ENCODE measurements at places on chromosomes 1 and 21.

DNA sequence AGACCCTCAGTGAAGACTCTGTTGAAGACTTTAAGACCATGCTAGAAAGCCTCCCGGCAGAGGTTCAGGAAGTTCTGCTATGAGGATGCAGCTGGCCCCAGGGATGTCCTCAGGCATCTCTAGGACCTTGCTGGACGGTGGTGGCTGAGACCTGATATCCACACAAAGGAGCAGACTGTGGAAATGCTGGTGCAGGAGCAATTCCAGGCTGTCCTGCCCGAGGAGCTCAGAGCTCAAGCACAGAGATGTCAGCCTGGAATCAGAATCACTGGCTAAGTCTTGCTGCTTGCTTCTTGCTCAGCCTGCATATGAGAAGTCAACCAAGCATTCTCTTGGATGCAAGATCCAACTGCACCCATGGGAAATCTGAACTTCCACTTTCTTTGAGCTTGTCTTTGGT, 22.0 kb upstream of the CDC42 start:
- DNase-seq: no peak

- DNase-seq: no peak
Measured at GRCh38 chr1:36570478-36571060, 87.9 kb upstream of the CSF3R start.

- no peak for DNase-seq
Measured at GRCh38 chr1:165907256-165907857, 79.9 kb downstream of the UCK2 start.

DNA sequence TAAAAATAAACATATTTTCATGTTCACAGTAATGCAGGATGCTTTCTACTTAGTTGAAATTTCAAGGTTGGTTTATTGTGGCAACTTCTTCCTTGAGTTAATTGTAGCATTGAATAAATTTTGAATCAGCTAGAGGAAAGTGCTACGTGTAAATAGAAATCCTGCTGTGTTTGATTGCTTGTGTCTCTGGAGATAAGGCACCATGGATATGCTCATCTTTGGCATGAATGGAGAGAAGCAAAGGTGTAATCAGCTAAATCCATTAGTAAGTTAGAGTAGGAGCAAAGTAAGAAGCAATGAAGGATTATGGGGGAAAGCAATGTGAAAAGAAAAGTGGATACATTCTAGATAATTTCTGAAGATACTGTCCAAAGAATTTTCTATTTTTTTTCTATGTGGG, 331.1 kb downstream of the PTPRC start:
- DNase-seq: no peak

GRCh38 chr1:213602796-213603486, 384.8 kb upstream of the PROX1 start:
- no peak for DNase-seq

DNA sequence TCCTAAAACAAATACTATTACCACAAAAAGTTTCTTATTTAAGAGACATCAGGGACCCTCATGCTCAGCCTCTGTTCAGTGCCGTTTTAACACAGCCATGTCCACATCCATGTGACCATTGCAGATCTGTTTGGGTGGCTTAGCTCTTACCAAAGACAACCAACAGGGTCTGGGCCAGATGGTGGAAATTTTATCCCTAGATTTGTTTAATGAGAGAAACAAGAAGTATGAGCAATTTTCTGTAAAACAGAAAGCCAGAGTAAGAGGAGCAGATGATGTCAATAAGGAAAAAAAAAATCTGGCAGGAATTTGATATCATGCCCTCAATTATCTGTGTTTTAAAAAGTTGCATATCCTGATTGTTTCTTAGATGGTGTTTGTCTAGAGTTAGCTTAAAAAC, 299.9 kb downstream of the TM2D1 start:
- DNase-seq: no peak

DNA sequence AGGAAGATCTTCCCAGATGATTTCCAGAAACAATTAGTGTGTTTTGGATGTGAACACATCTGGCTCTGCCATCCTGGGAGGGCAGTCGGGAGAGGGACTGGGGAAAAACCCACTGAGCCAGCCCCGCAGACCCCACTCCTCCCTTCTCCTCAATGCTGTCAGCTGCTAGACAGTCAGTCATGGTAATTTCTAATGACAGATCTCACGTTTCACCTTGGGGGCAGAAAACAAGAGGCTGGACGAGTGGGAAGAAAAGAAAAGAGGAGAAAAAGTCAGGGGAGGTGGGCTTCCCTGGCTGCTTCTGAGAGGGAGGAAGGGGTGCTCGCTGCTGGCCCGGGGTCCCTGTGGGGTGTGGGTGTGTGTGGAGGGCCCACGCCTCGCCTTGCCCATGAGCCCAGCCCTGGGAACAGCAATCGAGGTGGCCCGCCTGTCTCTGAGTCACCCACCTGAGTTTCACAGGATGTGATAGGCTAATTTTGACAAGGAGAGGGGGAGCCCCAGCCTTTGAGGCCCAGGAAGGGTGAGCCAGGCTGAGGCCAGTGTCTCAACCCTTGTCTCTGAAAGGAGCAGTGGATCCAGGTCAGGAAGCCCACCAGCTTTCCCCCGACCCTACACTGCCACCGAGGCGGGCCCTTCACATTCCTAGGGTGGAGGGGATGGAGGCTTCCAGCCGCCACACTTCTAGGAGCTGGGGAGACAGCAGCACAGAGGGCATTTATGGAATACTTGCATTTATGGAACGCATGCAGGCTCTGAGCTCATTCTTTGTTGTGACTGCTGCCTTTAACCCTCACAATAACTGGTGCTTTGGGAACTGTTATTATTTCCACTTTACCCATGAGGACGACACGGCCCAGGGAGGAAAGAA, 49.1 kb upstream of the IFNLR1 start:
- DNase-seq: no peak

GRCh38 chr1:60571811-60572210, 498.2 kb upstream of the C1orf87 start:
- DNase-seq: no peak

GRCh38 chr1:7962636-7963377, 1.3 kb downstream of the PARK7 start:
- DNase-seq: no peak

DNA sequence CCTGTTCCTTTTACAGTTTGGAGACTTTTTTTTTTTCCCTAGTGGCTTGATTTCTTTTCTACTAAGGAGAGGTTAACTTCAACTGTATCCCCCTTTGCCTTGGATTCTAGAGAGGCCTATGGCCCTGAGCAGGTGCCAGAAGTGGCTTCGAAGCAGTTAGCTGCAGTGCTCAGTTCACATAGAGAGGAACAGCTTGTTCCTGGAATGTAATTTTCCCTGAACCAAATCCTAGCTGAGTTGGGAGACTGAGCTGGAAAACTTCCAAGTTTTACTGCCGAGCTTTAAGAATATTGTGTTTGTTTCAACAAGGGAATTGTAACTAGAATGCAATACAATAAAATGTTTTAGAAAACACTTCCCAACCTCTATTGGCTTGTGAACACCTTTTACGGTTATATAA, 17.5 kb downstream of the RD3 start:
- peak; percentile 45 for DNase-seq

GRCh38 chr21:14975136-14975919, 89.5 kb downstream of the NRIP1 start:
- no peak for DNase-seq

DNA sequence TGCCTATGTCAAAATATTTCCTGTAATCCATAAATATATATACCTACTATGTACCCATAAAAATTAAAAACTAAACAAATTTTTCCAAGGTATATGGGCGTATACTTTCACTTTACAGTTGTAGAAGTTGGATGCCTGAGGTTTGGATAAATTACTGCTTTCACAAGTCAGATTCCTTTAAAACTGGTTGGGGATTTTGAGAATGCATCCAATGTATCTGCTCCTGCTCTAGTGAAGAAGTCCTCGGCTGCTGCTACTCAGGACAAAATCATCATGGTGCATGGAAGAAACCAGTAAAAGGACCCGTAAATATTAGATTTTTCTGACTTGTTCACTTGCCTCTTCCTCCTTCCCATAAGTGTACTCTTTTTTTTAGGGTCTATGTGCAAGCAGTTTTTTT, 841.1 kb downstream of the USP25 start:
- no peak for DNase-seq

GRCh38 chr1:218896202-218896601, 277.5 kb upstream of the LYPLAL1 start:
- DNase-seq: no peak

GRCh38 chr1:194042736-194043135, 856.3 kb upstream of the B3GALT2 start:
- no peak for DNase-seq

DNA sequence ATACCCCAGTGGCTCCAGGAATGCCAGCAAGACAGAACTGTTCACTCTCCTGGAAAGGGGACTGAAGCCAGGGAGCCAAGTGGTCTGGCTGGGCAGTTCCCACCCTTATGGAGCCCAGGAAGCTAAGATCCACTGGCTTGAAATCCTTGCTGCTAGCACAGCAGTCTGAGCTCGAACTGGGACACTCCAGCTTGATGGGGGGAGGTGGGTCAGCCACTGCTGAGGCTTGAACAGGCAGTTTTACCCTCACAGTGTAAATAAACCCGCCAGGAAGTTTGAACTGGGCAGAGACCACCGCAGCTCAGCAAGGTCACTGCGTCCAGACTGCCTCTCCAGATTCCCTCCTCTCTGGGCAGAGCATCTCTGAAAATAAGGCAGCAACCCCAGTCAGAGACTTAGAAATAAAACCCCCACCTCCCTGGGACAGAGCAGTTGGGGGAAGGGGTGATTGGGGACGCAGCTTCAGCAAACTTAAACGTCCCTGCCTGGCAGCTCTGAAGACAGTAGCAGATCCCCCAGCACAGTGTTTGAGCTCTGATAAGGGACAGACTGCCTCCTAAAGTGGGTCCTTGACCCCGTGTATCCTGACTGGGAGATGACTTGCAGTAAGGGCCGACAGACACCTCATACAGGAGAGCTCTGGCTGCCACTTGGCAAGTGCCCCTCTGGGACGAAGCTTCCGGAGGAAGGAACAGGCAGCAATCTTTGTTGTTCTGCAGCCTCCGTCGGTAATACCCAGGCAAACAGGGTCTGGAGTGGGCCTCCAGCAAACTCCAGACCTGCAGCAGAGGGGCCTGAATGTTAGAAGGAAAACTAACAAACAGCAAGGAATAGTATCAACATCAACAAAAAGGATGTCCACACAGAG, 568.4 kb downstream of the PLA2G4A start:
- no peak for DNase-seq

DNA sequence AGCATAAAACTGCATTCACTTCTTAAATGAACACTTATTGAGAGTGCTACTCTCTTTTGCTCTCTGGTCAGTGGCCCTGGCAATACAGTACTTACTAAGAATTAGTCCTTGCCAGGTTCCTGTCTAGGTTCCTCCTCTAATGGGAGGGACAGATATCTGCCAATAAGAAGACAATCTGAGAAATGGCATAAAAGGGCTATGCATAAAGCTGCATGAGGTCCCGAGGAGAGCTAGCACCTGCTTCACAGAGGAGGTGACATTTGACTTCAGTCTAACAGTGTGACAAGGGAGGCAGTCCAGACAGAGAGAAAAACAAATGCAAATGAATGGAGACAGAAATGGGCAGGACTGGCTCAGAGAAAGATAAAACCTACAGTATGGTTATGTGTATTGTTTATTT, 357.1 kb upstream of the SGIP1 start:
- DNase-seq: no peak

GRCh38 chr1:27144920-27145661, 9.8 kb downstream of the SLC9A1 start:
- peak; percentile 69 for DNase-seq
